ENCODE measurements at places on chromosomes 2 and 18.

DNA sequence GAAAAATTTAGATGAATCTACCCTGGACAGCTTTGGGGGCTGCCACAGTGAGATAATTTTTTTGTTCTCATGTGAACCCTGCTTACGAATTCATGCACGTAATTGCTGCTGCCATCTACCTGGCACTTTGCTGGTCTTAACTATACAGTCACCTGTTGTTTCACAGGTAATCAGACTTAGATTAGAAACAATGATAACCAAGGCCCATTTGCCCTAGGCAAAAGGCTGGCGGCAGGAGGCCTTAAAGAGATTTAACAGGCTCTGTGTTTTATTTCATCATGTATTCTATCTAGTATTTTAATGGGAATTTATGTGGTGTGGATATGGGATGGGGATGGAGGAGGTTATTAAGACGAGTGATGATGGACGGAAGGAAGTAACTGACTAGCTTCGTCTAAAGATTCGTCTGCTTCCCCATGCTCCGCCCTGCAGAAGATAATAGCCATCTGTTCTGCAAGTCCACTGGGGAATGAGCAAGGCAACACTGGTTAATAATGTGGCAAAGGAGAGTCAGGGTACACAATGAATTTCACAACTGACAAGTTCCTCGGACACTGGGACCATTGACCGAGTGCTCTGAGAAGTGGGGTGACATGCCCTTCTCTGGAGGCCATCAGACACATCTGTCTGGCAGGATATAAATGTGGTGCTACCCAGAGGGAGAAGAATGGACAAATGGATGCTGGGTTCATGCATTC lies 291.8 kb upstream of the TNP1 start:
- DNase-seq, result no peak

GRCh38 chr2:25817630-25818029 lies 60.7 kb downstream of the ASXL2 start:
- DNase-seq, result no peak

DNA sequence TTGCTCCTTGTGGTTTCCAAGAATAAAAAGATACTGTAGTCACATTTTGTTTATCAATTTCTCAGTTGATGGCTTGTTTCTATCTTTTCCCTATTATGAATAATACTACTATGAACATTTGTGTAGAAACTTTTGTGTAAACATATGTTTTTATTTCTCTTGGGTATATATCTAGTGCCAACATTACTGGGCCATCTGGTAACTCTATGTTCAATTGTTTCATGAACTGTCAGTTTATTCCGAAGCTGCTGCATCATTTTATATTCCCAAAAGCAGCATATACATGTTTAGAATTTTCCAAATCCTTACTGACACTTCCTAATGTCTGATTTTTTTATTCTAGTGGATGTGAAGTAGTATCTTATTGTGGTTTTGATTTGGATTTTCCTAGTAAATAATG lies 737.6 kb upstream of the TMEFF2 start:
- no peak for DNase-seq

- DNase-seq, result no peak
Observed at GRCh38 chr2:42296226-42296625, 64.8 kb downstream of the COX7A2L start.

- no peak for DNase-seq
Observed at GRCh38 chr2:72974436-72974754, 57.1 kb downstream of the EMX1 start.

DNA sequence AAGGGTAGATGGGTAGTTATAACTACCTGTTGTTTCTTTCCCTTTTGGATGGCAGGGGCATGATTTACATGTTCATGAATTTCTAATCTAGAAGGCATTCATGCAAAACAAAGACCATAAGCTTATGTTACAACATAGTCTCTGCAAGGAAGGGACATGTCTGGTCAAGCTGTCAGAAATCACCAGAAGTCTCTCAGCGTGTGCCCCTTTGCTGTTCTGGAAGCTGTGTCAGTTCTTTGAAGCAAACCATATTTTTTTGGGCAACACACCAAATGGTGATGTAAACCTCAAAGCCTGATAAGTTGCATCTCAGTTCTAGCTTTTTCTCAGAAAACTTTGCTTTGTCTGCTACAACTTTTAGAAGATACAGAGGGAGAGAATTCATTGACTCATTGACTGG lies 173.5 kb upstream of the CTAGE1 start:
- DNase-seq, result no peak

GRCh38 chr18:62522178-62522503 lies 684 bp upstream of the ZCCHC2 start:
- DNase-seq, result no peak

DNA sequence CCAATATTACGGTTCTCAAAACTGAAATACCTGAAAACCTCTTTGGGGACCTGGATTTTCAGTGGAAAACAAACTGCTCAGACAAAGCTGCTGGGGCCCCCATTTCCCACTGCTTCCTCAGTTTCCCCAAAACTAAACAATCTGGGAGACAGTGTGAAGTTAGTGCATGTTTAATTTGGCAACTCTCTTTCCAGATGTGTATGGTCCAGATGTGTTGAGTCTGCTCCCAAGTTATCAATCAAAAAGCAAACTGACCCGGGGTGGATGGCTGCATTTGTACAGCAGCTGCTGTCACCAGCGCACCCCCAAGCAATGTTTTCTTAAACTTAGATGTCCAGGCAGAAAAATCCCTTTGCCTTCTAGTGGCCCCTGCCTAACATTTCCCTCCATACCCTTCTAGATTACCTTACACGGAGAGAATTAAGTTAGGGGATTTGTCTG lies 136.9 kb downstream of the COPS8 start:
- DNase-seq, result no peak

DNA sequence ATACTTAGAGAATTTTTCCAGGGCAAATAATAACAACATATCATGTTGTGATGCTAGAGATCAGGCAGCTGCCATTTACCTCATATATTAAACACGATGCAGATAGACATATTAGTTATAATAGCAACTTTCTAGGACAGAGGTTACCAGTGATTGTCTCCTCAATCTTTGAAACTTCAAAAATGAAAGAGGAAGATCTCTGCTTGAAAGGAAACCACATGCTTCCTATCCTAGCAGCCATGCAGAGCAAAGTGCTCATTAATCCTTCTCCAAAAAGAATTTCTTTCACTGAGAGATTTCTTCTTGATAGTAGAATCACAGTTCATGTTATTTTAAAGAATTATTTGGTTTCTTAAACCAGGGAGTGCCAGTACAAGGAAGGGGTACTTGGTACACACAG lies 317.2 kb downstream of the CPS1 start:
- DNase-seq, result no peak

- no peak for DNase-seq
Observed at GRCh38 chr2:212723226-212723625, 184.6 kb upstream of the ERBB4 start.

GRCh38 chr2:152537081-152537651 lies 180.1 kb downstream of the PRPF40A start:
- DNase-seq, result no peak

DNA sequence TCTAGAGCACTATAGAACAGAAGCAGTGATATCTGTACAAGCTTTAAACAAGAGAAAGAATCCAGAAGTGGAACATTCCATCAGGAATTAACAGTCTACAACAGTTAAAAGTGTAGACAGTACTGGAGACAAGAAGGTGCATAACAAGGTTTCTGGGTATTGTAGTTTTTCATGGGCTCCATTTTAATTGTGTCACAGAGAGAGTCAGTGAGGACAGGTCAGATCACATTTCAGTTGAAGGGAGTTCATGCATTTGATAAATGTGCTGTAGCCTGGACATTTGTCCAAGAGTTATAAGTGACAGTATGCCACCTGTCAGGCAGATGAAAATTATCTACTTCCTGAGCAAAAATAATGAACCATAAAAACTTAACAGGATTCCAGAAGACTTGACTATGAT lies 328.6 kb downstream of the CNTNAP5 start:
- no peak for DNase-seq

DNA sequence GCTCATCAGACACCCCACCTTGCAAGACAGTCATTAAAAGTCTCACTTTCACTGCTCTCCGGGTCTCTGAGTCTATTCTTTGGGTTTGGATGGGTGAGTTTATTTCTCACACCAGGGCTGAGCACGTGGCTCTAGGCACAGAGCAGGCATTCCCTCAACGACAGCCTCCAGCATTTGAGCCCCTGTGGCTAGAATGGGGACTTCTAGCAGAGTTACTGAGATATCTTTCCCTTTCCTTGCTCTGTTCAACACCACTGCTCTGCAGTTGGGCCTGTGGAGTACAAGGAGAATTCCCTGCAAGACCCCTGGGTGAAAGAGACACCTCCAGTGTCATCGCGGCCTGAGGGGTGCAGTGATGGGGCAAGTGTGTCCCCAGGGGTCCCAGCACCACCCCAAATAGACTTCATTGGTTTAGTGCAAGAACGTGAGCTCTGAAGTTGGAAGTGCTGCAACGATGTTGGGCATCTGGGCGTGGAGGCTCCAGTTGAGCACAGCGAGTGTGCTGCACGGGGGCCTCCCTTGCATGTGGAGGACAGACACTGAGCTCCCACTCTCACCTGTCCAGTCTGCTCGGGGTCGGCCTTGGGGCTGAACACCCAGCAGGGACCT lies 184.1 kb upstream of the HS6ST1 start:
- DNase-seq, result no peak

- no peak for DNase-seq
Observed at GRCh38 chr18:48724939-48725338, 186.1 kb downstream of the CTIF start.

DNA sequence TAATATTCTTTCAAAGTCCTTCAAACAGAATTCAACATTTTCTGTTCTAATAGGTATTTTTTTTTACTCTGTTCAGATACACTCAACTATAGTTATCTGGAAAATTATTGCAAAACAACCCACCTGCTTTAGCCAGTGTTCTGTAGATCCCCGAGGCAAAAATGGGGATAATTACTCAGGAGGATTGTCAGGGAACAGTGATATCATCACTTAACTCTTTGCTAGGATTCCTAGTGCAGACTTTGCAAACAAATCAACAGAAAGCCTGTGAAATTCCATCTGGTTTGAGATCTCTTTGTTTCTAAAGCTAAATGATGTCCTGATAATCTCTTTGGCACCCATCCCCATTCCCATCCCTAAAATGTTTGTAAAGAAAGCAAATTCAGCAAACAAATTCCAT lies 413.6 kb upstream of the MEIS1 start:
- no peak for DNase-seq

GRCh38 chr2:107412209-107412904 lies 414.3 kb upstream of the RGPD4 start:
- DNase-seq, result no peak

- no peak for DNase-seq
Observed at GRCh38 chr2:233087713-233088112, 27.6 kb downstream of the INPP5D start.

DNA sequence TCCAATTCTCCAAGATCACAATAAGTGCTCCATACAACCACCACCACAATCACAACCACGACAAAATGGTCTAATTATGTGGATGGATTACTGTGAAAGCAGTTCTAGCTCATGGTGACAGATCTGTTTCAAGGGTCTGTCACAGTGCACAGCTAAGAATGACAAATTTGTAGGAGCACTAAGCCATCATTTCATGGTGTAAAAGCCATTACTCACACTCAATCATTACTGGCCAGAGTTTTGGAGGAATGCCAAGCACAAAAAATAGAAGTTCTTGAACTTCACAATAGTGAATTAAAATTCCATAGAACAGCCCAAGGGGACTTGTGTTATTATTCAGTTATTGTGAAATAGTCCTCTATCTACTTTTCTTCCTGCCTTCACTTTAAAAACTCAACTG lies 2.3 kb downstream of the CPS1 start:
- DNase-seq, result no peak

GRCh38 chr2:102478686-102479470 lies 5.9 kb downstream of the SLC9A4 start:
- DNase-seq, result no peak

DNA sequence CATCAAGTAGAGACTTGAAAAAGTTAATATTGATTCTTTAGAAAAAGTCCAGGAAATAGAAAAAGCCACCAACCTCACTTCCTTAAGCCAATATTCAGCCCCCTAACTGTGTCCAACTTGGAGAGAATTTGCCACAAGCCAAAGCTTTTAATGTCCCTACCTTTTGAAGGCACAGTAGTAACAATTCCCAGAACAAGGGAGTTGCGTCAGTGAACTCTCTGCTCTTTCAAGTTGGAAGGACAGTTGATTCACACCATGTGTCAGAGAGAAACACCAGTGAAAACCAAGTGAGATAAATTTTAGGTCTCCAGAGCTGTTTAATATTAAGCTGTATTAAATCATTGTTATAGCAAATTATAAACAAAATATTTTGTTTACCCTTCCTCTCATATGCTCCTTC lies 66.1 kb downstream of the EXOC6B start:
- DNase-seq, result no peak

DNA sequence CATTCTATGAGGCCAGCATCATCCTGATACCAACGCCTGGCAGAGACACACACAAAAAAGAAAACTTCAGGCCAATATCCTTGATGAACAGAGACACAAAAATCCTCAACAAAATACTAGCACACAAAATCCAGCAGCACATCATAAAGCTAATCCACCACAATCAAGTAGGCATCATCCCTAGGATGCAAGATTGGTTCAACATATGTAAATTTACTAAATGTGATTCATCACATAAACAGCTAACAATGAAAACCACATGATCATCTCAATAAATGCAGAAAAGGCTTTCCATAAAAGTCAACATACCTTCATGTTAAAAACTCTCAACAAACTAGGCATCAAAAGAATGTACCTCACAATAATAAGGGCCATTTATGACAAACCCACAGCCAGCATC lies 65.3 kb downstream of the WDPCP start:
- DNase-seq, result no peak

- DNase-seq, result no peak
Observed at GRCh38 chr2:207802650-207803049, 32.9 kb upstream of the FZD5 start.

DNA sequence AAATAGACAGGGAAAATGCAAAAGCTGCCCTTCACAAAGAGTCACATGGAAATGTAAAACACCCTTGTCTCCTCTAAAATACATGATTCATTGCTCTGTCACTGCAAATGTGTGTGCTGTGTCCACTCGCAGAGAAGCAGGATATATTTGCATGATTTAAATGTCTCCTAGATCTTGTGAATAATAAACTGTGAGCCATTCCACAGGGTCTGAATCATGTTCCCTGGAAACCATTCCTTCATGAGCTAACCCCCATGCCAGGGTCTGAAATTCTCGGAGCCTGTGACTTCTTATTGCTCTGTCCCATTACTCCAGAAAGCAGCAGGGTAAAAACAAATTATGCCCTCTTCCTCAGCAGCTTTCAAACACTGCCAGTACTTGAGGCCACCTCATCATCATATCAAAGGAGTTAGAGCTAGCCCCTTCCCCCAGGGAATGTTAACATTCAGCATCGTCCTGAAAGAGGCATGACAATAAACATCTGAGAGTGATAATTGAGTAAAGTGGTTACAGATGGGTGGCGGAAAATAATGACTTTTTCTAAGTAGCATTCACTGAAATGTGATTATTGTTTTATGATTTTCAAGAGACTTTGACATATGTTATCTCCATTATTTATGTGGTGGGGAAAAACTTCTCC lies 11.7 kb upstream of the CNGA3 start:
- no peak for DNase-seq

DNA sequence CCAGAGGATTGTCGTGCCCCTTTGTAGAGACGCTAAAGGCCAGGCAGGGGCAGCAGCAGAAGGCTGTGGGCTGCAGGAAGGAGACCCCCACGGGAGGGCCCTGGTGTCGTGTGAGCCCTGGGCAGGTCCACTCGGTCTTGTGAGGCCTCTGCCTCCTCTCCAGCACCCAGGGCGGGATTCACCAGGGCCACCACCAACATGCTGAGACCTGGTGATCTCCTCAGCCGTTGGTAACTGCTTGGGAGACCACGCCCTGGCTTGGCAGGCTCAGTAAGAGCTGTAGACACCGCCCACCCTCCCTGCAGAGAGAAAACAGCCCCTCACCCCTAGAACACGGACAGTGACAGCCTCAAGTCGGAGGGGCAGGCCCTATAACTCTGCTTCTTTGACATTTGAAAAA lies 21.1 kb downstream of the MBP start:
- DNase-seq, result no peak
